ENCODE measurements at places on chromosomes 2 and 18. TPM values are rescaled to one million over a fixed set of nuclear protein-coding genes. Genes with fewer than 3 reads are reported as not detected.

DNA sequence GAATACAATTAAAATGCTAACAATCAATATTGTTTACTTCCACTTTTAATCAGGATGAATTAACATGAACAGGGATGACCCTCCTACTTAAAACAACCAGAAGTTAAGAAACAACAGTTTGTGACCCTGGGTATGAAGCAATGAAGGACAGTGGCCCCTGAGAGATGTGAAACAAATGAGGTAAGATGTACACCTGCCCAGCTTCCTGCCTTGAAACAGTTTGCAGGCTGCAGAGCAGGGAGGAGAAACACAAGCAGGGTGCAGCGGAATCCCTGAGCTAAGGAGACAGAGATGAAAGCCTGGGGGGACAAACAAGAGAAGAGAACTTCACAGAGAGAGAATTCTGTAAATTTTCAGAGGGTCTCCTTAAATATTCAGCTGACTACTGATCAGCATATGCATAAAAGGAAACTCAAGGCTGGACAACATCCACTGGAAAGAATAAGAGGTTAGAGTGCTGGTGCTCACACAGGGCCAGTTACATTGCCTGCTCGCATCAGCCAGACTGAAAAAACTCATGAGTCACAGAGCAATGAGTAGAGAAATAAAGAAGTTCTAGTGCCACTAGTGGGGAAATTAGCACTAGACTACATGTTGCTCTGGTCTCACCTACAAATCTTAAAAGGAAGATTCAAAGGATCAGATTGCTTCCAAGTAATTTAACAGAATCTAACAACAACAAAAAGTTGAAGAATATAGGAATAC is 106.4 kb downstream of the PID1 start:
- no peak for DNase-seq
- no peaks in the 10 kb centered on the region for H3K36me3 ChIP-seq
- H3K27ac ChIP-seq = no peak overlapping the region
- no peaks in the 10 kb centered on the region for H3K27me3 ChIP-seq

GRCh38 chr18:75120521-75120920 is 88.4 kb downstream of the PTGR3 start:
- H3K4me3 ChIP-seq = no peak overlapping the region
- DNase-seq = no peak
- H3K36me3 ChIP-seq = no peaks in the 10 kb centered on the region
- H3K27me3 ChIP-seq = peaks cover 2% of the 10 kb centered on the region

DNA sequence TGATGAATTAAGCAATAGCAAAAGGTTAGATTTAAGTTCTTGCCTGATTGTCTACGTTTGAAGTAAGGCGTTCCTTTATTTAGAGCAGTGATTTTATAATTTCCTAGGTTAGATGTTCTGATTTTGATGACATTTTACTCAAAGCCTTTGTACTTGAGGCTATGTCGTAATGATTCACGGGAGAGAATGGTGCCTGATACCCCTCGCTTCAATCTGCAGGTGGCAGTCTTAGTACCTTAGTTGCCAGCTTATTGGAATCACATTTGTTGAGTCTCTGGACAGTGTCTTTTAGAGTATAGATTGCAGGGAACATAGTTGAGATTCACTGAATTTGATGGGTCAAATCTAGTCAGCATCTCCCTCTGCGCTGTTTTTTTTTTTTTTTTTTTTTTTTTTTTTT is 89.5 kb downstream of the BIRC6 start:
- H3K36me3 ChIP-seq = peaks cover 45% of the 10 kb centered on the region
- no peak overlapping the region for H3K27ac ChIP-seq
- no peak overlapping the region for H3K4me3 ChIP-seq

- peak overlapping the region; percentile 20 for H3K27ac ChIP-seq
- peaks cover 75% of the 10 kb centered on the region for H3K4me1 ChIP-seq
- DNase-seq = peak; percentile 40
- H3K4me3 ChIP-seq = no peak overlapping the region
These were observed 3.5 kb upstream of the NCK2 start for GRCh38 chr2:105741174-105741573.

- no peaks in the 10 kb centered on the region for H3K36me3 ChIP-seq
- H3K27ac ChIP-seq = no peak overlapping the region
- no peak overlapping the region for H3K4me3 ChIP-seq
- no peaks in the 10 kb centered on the region for H3K4me1 ChIP-seq
These were observed 93.8 kb upstream of the MBOAT2 start for GRCh38 chr2:9097239-9097638.

- peaks cover 42% of the 10 kb centered on the region for H3K36me3 ChIP-seq
- DNase-seq = no peak
- H3K27me3 ChIP-seq = no peaks in the 10 kb centered on the region
- no peak overlapping the region for H3K4me3 ChIP-seq
- peaks cover 2% of the 10 kb centered on the region for H3K4me1 ChIP-seq
These were observed 50.7 kb downstream of the METTL8 start for GRCh38 chr2:171383134-171383533.

DNA sequence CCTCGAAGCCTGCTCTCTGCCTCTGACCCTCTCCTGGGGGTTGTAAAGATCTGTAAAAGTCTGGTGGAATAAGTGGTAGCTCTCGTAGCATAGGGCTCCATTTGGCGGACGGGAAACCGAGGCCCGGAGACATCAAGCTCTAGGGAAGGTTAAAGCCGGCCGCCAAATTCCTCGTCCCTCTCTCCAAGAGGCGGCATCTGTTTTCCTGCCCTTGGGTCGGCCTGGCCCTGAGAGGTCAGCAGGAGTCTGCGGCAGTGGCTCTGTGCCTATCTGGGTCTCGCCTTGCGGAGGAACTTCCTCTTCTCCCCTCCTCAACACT is 72.4 kb downstream of the TEX51 start:
- H3K27me3 ChIP-seq = peaks cover 39% of the 10 kb centered on the region
- no peaks in the 10 kb centered on the region for H3K4me1 ChIP-seq
- H3K27ac ChIP-seq = no peak overlapping the region
- H3K4me3 ChIP-seq = no peak overlapping the region

DNA sequence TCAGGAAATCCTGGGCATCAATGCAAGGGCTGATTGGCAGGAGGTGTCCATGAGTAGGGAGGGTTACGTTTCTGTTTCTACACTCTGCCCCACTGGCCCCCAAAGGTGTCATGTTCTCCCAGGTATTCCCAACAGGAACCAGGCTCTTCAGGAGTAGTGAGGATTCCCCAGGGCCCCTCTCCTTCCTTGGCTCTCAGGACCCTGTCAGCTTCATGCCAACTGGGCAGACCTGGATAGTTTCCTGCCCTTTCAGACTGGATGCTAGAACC is 480.6 kb upstream of the HS6ST1 start:
- no peak for DNase-seq
- no peaks in the 10 kb centered on the region for H3K27me3 ChIP-seq
- H3K36me3 ChIP-seq = no peaks in the 10 kb centered on the region

DNA sequence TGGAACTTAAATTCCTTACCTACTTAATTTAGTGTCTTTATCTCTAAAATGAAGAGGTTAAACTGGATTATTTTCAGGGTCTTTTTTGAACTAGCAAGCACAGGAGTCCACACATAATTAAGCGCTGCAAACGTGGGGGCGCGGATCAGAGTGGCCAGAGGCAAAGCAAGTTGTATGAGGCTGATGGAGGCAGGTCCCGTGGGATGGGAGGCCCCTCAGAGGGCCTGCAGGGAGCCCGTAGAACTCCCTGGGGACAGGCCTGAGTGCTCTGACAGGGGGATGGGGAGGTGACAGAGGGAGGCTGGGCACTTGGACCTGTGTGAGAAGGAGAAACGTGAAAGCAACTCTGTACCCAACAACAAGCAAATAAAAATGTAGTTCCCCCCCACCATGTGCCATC is 177.8 kb downstream of the ACKR3 start:
- H3K27me3 ChIP-seq = peaks cover 5% of the 10 kb centered on the region
- DNase-seq = no peak
- no peaks in the 10 kb centered on the region for H3K36me3 ChIP-seq
- no peak overlapping the region for H3K4me3 ChIP-seq
- H3K27ac ChIP-seq = no peak overlapping the region

- DNase-seq = no peak
- H3K27ac ChIP-seq = no peak overlapping the region
- no peak overlapping the region for H3K4me3 ChIP-seq
- H3K4me1 ChIP-seq = peaks cover 27% of the 10 kb centered on the region
These were observed 24.0 kb downstream of the POLR1A start for GRCh38 chr2:86081724-86082123.

DNA sequence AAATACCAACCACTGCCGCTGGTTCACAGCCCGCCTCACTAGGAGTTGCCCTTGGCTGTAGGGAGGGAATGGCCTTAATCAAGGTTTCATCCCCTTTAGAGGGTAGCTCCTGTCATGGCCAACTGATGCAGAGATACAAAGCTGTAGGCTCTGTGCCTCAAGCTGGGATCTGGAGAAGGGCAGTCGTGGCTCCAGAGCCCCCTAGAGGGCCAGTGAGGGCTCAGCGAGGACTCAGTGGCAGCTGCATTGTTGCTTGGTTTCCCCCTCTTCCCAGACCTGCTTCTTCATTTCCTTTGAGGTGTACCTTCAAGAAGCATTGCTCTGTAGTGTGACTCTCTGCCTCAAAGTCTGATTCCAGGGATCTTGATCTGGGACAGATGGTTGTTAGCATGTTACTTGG is 302.1 kb downstream of the LPIN1 start:
- peaks cover 30% of the 10 kb centered on the region for H3K4me1 ChIP-seq
- no peaks in the 10 kb centered on the region for H3K27me3 ChIP-seq
- DNase-seq = no peak
- H3K4me3 ChIP-seq = no peak overlapping the region
- H3K36me3 ChIP-seq = no peaks in the 10 kb centered on the region
- H3K27ac ChIP-seq = no peak overlapping the region

DNA sequence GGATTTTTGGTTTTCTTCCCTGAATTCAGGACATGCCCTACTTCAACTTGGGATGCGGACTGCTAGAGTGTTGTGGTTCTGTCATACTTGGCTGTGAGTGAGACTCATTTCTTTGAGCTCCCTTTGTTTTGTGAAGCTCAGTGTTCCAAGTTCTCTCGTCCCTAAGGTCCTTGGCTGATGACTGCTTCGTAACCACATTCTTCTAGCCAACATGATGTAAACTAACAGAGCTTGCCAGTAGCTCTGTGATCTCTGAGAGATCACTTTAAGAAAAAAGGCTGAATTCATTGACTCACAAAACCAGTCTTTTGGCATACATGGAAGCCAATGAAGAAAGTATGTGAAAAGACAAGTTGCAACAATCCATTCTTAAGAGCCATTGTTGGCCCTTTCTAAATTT is 96.9 kb upstream of the MSTN start:
- no peaks in the 10 kb centered on the region for H3K36me3 ChIP-seq
- no peak overlapping the region for H3K4me3 ChIP-seq
- H3K27me3 ChIP-seq = no peaks in the 10 kb centered on the region
- no peaks in the 10 kb centered on the region for H3K4me1 ChIP-seq

DNA sequence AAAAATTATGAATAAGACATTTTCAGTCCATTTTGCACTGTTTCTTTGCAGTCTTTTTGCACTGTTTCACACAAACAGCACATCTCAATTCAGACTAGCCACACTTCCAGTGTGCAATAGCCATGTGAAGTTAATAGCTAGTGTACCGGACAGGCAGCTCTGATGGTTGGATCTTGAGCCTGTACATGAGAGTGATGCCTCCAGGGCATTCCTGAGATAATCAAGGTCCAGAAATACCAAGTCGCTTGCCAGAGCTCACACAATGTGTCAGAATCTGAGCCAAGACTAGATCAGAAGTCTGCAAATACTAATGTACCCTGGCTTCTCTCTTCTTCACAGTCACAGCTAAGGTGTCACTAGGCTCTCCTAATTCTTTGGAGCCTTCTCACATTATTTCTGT is 180.2 kb downstream of the OSR1 start:
- no peak overlapping the region for H3K27ac ChIP-seq
- H3K36me3 ChIP-seq = no peaks in the 10 kb centered on the region
- no peak for DNase-seq

- no peak overlapping the region for H3K27ac ChIP-seq
- peaks cover 21% of the 10 kb centered on the region for H3K27me3 ChIP-seq
- no peaks in the 10 kb centered on the region for H3K4me1 ChIP-seq
- no peak overlapping the region for H3K4me3 ChIP-seq
These were observed 47.6 kb downstream of the RNF152 start for GRCh38 chr18:61845197-61845596.

DNA sequence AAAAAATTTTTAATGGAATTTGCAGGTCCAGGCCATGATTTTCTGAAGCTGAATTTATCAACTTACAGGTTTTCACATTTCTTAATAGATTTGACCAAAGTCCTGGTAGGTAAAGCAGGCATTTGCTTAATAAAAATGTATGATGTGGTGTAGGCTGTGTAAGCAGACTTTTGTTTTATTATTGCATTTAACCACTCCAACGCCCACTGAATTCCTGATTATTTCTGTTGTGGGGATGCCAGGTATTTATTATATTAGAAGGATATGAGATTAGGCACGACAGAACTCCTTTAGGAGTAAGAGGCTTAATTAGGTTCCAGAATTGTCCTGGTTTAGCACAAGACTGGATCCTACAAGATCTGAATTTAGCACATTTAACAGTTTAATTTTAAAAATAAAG is 111.1 kb downstream of the ADCYAP1 start:
- no peak overlapping the region for H3K4me3 ChIP-seq
- no peak for DNase-seq
- H3K4me1 ChIP-seq = no peaks in the 10 kb centered on the region
- no peaks in the 10 kb centered on the region for H3K36me3 ChIP-seq
- no peaks in the 10 kb centered on the region for H3K27me3 ChIP-seq

DNA sequence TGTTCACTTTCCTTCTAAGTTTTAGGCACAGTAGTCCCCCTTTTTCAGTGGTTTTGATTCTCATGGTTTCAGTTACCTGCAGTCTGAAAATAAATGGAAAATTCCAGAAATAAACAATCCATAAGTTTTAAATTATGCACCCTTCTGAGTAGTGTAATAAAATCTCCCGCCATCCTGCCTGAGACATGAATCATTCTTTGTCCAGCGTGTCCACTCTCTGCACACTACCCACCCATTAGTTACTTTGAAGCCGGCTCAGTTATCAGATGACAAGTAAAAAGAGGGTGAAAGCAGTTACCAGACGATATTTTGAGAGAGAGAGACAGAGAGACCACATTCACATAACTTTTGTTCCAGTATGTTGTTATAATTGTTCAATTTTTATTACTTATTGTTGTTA is 400.5 kb downstream of the TMX3 start:
- no peaks in the 10 kb centered on the region for H3K4me1 ChIP-seq
- no peak for DNase-seq
- no peaks in the 10 kb centered on the region for H3K27me3 ChIP-seq
- H3K27ac ChIP-seq = no peak overlapping the region
- no peaks in the 10 kb centered on the region for H3K36me3 ChIP-seq

GLI2 gene
- total RNA-seq = not detected

ALPI gene
- not detected for total RNA-seq

LYPD1 gene
- total RNA-seq = not detected

SIX2 gene
- total RNA-seq = not detected

RGPD3 gene
- total RNA-seq = 0.31 TPM

EVX2 gene
- total RNA-seq = not detected

TXNDC2 gene
- total RNA-seq = not detected

APCDD1 gene
- not detected for total RNA-seq

SF3B6 gene
- 145 TPM for total RNA-seq

SERPINB11 gene
- total RNA-seq = not detected

All from activated CD4-positive, alpha-beta memory T cell treated with anti-CD3 and anti-CD28 coated beads for 36 hours (primary cell).